Activated CD8-positive, alpha-beta memory T cell treated with anti-CD3 and anti-CD28 coated beads for 1 hour (primary cell): ENCODE measurements at places on chromosomes 5 and 9.

DNA sequence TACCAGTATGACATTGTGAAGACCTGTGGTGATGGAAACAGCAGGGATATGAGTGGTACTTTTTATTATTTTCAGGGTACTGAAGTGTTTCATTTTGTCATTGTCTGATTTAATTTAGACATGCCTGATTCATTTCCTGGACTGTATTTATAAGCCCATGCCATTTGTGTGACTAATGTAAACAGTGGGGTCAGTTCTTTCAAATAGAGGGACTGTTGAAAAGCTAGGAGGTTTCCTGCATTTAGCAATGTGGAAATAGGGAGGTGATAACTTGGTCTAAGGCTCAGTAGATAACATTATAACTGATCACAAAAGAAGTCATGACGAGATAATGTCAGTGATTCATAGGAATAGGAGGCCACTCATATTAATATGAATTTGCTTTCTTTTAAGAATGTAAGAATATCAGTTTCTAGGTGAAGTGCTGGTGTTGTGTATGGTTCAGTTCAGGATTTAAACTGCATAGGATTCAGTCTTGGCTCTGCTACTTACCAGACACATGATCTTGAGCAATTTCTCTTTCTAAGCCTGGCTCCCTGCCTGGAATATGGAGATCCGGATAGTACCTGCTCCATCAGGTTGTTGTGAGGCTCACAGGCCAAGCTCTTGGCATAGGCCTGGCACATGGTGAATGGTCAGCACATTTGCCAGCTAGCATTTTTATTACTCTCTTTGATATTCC lies 7.5 kb downstream of the RASGRF2 start:
- DNase-seq: no peak

- no peak for DNase-seq
Observed at GRCh38 chr9:77731008-77731698, 83.0 kb upstream of the GNA14 start.

DNA sequence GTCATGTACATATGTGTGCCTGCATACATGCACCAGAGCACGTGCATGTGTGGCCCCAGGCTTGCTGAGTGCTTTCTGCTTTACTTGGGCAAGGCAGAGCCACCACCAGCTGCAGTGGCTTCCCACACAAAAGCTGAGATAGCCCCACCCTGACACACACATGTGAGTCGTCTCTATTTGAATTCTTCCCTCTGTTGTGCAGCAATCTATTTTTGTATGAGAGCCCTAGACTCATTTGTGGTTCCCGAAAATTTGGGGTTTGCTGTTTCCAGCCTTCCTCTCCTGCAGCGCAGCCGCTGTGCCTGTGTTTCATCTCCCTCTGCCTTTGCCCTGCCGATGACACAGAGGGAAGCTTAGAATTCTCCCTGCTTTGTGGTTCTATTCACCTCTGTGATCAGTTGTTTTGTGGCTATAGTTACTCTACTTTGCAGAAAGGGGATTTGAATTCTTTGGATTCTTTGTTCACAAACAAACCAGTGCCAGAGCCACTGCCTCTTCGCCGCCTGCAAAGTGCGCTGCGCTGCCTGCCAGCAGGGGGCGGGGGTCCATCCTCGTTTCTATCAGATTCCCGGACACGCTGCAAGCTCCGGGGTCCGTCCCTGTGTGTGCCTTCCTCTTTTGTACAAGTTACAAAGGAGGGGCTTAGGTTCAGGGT lies 95.8 kb upstream of the DAP start:
- no peak for DNase-seq

DNA sequence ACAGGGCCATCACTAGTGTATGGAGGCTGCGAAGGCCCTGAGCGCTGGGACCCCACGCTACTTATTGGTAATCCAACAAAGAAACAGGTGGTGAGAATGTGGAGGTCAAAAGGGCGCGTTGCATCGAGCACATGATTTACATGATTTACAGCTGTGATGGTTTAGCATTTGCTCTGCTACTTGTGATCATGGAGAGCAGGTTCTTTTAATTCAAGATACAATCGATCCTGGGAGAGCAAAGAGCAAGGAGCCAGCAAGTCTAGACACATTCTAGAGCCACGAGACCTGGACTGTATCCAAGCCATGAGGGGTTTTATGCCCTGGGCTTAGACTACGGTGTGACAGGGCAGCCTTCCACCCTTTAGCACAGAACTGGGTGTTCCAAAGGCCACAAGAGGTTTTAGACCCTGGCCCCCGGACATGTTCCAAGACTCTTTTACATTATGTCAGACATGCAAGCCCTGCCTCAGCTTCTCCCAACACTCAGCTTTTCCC lies 47.0 kb upstream of the CLK4 start:
- no peak for DNase-seq

- no peak for DNase-seq
Observed at GRCh38 chr9:96620832-96621269, 1.2 kb upstream of the CDC14B start.

- DNase-seq: no peak
Observed at GRCh38 chr5:171449426-171449825, 30.0 kb downstream of the FGF18 start.

GRCh38 chr5:80956272-80956671 lies 3.9 kb upstream of the RASGRF2 start:
- DNase-seq: no peak

DNA sequence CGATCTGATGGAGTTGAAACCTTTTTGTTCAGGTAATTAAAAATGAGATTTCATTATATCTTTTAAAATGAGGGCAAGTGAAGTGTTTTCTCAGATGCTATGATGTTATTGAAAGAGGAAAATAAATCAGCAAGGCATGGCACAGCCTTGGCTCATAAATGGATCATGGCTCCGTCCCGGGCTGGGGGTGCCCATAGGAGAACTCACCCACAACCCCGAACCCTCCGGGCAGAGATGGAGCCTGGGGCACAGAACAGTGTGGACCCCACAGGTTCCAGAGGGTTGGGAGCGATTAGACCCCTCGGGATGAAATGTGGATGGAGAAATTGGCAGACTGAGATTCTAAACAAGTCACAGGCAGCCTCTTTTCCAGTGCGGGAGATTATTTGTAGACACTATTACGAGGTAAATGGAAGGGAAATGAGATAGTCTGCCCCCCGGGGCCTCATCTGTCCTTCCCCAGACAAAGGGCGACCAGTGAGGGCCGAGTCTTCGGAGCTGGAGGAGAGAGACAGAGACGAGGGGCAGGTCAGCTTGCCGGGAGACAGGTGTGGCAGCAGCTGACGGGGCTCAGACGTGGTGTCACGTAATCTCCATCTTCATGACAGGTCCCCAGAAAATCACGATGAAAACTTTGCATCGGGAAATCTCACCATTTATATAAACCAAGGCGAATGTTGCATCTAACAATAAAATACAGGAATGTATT lies 33.7 kb downstream of the NDUFS6 start:
- DNase-seq: no peak
